ENCODE measurements at places on chromosomes 3 and 15. TPM values are rescaled to one million over a fixed set of nuclear protein-coding genes. Genes with fewer than 3 reads are reported as not detected.

Gene UROC1
- total RNA-seq, result not detected

- H3K36me3 ChIP-seq, result no peaks in the 10 kb centered on the region
- peaks cover 45% of the 10 kb centered on the region for H3K4me1 ChIP-seq
- H3K27me3 ChIP-seq, result no peaks in the 10 kb centered on the region
- no peak for DNase-seq
- no peak overlapping the region for H3K4me3 ChIP-seq
- H3K27ac ChIP-seq, result no peak overlapping the region
Measured at GRCh38 chr3:160874736-160875135, 118.7 kb downstream of the PPM1L start.

GRCh38 chr15:69780374-69780773 is 317.3 kb downstream of the TLE3 start:
- no peak overlapping the region for H3K27ac ChIP-seq
- no peak overlapping the region for H3K4me3 ChIP-seq
- H3K4me1 ChIP-seq, result peaks cover 5% of the 10 kb centered on the region
- peaks cover 62% of the 10 kb centered on the region for H3K27me3 ChIP-seq
- no peak for DNase-seq

- no peak overlapping the region for H3K4me3 ChIP-seq
- H3K36me3 ChIP-seq, result peaks cover 41% of the 10 kb centered on the region
- no peak overlapping the region for H3K27ac ChIP-seq
- H3K27me3 ChIP-seq, result no peaks in the 10 kb centered on the region
Measured at GRCh38 chr15:41438206-41438605, 21.3 kb downstream of the RTF1 start.

Gene FOXB1
- not detected for total RNA-seq

Gene CISH
- 16.6 TPM for total RNA-seq

GRCh38 chr15:99157456-99157855 is 52.6 kb downstream of the SYNM start:
- H3K27ac ChIP-seq, result no peak overlapping the region
- no peak overlapping the region for H3K4me3 ChIP-seq
- H3K4me1 ChIP-seq, result peaks cover 6% of the 10 kb centered on the region
- H3K36me3 ChIP-seq, result peaks cover 49% of the 10 kb centered on the region
- no peak for DNase-seq

GRCh38 chr15:70442616-70443321 is 320.6 kb downstream of the UACA start:
- H3K4me1 ChIP-seq, result peaks cover 28% of the 10 kb centered on the region
- H3K36me3 ChIP-seq, result no peaks in the 10 kb centered on the region
- H3K27ac ChIP-seq, result no peak overlapping the region
- no peak overlapping the region for H3K4me3 ChIP-seq
- H3K27me3 ChIP-seq, result peaks cover 78% of the 10 kb centered on the region

Gene SACM1L
- total RNA-seq, result 20.9 TPM

DNA sequence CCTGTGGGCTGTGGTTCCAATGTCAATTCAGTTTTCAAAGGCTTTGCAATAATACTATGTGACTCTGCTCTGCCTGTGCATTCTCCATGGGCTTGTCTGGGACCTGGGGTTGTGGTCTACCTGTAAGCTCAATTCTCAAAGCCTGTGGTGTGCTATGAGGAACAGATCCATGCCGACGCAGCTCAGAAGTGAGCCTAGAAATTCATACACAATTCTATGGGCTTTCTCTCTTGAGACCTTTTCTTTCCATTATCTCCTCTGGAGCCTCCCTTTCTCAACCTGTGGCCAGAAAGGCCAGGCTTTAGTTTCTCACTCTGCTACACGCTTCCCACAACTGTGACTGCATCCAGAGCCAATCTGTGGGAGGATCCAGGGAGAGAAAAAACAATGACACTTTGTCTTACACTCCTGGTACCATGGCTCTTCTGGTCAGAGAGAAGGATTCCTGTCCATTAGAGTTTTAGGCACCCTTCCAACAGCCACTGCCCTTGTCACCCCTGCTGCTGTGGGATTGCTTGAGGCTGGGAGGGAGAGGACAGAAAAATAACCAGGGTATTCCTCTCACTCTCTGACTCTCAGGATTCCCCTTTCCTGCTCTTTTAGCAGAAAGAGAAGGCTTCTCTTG is 34.1 kb upstream of the KLF13 start:
- peaks cover 22% of the 10 kb centered on the region for H3K4me1 ChIP-seq
- no peak for DNase-seq
- no peak overlapping the region for H3K4me3 ChIP-seq
- H3K27me3 ChIP-seq, result no peaks in the 10 kb centered on the region
- no peaks in the 10 kb centered on the region for H3K36me3 ChIP-seq
